ENCODE measurements at places on chromosomes 3 and 15.

DNA sequence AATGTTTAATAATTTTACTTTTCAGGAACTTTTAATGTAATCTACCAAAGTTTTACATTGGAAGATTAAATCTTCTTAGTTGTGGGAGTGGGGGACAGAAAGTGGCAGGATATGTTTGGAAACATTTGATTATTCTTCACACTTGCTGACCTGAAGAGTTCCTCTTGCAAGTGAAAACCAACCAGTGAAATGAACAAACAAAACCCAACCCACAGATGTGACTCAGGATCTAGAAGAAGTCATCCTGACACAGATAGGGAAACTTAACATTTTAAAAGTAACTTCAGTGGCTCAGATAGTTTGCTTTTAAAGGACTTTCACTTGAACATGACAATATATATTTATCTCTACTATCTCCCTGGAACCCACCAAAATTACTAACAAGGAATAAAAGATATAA, 55.4 kb downstream of the ASTE1 start:
- DNase-seq: peak; percentile 41

DNA sequence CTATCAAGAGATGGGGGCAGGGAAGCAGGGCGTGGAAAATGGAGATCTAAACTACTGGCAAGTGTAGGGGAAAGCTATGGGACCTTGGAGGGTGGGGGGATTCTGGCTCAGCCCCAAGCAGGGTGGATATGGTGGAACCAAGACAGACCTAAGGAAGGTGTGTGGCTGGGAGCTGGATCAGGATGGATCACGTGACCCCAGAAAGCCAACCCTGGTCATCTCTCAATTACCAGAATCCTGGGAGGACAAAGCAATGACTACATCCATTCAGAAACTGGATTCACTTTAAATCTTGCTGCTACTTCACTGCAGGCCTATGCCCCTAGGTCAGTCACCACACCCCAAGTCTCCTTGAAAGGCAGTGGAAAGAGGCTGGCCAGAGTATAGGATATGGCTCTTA, 68.4 kb downstream of the WHAMM start:
- DNase-seq: no peak

GRCh38 chr3:18888819-18889218, 259.5 kb upstream of the KCNH8 start:
- DNase-seq: no peak

DNA sequence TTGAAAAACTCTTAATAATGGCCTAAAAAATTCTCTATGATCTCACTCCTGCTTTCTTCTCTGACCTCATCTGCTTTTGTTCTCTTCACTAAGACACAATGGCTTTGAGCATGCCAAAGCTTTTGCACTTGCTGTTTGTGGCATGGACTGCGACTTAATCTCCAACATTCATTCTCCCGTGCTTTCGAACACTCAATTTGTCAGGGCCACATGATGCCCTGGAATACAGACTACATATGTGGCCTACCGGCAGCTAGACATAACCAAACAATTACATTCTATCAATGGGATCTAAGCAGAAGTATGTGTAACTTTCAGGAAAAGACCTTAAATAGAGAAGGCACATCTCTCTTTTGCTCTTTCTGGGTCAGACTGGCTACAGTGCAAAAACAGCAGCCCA, 506.5 kb downstream of the MAGI1 start:
- no peak for DNase-seq

GRCh38 chr3:98049271-98049670, 14.2 kb upstream of the GABRR3 start:
- DNase-seq: no peak

- DNase-seq: no peak
Observed at GRCh38 chr15:78010067-78010466, 67.4 kb downstream of the TBC1D2B start.

GRCh38 chr15:58222679-58223078, 84.5 kb downstream of the AQP9 start:
- peak; percentile 32 for DNase-seq

GRCh38 chr3:22691407-22691806, 511.7 kb upstream of the UBE2E2 start:
- no peak for DNase-seq

DNA sequence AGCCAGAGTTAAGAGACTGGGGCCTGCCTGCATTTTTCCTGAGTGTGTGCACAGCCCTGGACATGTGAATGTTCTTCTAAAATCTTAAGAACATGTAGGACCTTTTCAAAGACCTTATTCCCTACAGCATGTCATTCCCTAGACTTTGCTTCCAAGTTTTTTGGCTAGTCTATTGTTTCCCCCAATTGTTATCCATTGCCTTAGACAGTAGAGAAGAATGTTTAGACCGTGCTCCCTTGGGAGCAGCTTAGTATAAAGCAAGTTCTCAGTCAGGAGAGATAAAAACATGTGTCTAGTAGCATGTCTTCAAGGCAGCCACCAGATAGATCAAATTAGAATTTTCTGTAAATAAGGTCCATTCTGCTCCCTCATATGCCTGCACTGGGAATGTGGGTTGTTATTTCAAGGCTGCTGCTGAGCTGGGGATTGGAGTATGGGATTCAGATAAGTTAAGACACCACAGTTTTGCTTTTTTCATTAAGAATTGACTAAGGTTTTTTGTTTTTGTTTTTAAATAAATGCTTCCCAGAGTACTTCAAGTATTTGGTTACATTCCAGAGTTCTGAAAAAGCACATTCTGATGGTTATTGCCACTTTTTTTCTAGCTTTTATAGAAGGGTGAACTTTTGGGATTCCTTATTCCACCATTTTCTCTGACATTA, 246.7 kb downstream of the RORA start:
- DNase-seq: no peak

DNA sequence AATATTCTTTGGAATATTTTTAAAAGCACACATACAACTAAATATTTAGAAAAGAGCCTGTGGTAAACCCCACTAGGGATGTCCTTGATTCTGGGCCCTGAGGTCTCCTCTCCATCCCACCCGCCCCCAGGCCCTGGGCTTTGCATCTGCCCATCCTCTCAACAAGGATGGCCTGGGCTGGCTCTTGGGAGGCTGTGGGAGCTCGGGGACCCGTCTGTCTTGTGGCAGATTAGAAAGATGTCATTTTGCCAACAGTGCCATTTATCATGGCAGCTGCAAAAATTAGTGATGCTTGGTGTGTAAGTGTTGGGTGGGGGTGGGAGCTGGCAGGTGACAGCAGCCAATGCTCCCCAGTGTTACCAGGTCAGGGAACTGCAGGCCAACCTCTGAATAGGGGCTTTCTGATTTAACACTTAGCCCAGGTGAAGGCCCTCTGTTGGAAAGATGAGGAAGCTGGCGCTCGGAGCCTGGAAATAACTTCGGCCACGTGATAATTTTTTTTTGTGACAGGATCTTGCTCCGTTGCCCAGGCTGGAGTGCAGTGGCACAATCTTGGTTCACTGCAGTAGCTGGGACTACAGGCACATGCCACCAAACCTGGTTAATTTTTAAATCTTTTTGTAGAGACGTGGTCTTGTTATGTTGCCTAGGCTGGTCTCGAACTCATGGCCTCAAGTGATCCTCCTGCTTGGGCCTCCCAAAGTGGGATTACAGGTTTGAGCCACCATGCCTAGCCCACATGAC, 16.9 kb upstream of the CSPG4 start:
- DNase-seq: no peak

- peak; percentile 38 for DNase-seq
Observed at GRCh38 chr15:64013179-64014062, 32.9 kb downstream of the DAPK2 start.

DNA sequence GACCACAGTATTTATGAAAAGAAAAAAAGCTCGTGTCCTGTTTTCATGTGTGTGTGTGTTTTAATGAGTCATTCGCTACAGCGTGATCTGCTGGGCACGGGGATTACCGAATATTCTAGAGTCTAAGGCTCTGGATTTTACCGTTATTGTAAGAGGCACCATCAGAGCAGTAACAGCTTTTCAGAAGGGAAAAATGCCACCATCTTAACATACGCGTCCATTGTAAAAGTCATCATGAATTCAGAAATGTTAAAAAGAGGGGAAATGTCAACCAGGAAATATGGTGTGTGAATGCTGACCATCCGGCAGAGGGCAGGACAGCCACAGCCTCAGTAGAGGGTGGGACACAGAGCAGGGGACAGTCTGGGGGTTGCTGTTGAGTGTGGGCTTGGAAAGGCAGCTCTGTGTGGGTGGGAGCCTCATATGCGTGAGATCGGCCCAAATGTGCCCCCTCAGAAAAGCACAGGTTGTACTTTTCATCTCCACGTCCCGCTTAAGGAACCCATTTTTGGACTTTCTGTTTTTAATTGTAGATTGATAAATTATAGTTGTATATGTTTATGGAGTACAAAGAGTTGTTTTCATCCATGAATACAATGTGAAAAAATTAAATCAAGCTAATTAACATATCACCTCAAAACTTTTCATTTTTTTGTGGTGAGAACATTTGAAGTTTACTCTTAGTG, 69.6 kb downstream of the ASB7 start:
- no peak for DNase-seq

GRCh38 chr15:35062738-35063099, 22.4 kb downstream of the NANOGP8 start:
- no peak for DNase-seq

DNA sequence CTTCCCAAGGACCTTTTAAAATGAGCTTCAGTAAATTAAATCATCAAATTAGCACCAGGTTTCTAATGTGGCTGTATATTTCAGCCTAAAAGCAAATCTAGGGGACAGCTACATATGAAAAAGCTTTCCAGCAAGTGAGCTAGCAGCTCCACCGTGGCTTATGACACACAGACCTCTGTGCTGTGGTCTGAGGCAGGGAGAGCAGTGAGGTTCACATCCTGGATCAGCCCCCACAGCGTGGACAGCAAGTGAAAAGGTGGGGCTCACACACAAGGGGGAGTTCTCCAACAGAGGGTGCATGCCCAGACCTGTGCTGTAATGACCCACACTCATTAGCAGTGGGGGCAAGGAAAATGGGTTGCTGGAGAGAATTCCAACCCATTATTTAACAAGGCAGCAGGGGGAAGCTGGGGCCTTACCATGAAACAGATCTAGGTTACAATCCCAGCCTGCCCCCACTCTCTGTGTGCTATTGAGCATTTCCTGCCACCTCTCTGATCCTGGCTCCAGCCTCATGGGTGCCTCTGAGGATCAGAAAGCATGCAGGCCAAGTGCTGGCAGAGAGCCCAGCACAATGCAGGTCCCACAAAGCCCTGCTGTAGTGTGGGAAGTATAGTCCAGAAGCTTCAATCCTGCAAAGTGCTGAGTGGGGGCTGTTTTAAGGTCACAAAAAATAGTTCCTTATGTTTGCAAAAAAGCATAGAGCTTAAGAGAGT, 48.2 kb downstream of the RASGRF1 start:
- DNase-seq: no peak

GRCh38 chr3:113018536-113019181, 27.9 kb downstream of the GTPBP8 start:
- DNase-seq: peak; percentile 6

GRCh38 chr3:187368251-187369088, at the start of gene RTP4:
Gene RTP4 (plus strand): TSS chr3:187368385. CDS start chr3:187368442, 57 bp downstream.
- peak; percentile 28 for DNase-seq

DNA sequence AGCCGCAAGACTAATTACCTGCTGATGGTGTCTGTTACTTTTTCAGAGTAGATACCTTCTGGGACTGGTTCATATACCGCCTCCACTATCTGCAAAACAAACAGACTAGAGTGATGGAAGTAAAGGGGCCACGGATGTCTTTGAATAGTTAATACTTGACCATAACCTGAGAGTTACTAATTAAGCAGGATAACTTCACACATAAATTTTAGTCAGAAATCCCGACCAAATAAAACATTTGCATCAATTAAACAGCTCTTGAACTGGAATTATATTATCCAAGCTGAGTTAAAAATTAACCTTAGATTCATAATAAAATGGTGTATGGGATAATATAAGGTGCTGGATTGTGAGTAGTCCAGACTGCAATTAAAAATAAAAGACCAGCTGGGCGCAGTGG, 167.7 kb downstream of the NEK10 start:
- no peak for DNase-seq

GRCh38 chr3:45701172-45701867, 12.1 kb downstream of the SACM1L start:
- peak; percentile 47 for DNase-seq

DNA sequence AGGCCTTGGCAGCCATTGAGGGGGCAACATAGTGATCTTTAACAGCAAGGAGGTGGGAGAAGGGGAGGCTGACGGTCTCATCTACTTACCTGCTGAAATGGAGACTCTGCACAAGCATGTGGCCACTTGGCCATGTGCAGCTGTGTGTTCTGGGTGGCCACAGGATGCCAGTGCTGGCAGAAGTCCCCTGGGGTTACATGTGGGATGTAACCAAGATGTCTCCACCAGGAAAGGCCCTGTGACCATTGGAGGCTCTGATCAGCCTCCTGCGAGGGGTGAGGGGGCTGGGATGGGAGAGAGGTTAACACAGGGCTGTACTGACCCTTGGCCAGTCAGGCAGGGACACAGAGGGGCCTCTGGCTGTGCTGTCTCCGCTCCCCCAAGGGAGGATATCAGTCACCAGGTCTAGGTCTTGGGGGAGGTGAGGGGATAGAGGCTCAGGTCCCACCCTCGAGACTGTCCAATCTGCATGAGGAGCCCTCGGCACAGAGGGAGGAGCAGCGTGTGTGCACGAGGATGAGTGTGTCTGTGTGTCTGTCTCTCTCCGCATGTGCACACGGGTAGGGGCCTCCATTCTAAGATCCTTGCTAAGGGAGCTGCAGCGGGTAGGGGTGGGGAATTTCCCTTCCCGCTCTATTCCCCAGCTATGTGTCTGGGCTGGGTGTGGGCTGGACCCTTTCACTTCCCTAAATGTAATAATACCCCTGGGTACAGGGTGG, 19.5 kb downstream of the PRKCD start:
- no peak for DNase-seq

DNA sequence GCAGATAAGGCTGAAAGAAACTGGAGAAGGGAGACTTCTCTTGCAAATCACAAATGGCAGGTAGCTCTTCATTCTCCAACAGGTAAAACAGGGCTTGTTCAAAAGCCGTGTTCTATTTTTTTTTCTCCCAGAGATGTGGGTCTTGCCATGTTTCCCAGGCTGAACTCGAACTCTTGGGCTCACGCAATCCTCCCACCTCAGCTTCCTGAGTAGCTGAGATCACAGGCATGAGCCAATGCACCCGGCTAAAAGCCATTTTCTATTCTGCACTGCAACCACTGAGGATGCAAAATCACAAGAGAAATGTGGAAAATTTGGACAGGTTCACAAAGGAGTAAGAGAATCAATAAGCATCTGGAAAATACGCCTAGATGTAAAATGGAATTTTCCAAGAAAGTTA, 19.5 kb downstream of the EIF4E3 start:
- no peak for DNase-seq

DNA sequence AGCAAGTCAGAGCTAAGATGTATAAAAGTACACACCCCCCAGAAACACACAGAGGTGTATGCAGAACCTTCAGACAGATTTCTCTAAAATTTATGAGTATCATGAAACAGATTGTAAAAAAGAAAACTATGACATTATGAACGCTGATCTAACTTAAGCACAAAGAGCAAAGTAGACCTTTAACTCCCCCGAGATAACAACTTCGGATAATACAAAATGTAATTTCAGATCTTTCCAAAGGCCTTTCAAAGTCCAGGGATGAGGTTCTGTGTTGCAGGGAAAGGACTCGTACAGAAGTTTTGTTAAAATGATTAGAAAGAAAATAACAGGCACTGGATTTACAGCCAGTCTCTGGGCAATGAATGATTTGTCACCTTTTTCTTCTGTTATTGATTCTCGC, 92.8 kb upstream of the FGF12 start:
- DNase-seq: no peak

Measured in astrocyte (in vitro differentiated cells and primary cell).